ENCODE measurements at places on chromosomes 7 and 10.

DNA sequence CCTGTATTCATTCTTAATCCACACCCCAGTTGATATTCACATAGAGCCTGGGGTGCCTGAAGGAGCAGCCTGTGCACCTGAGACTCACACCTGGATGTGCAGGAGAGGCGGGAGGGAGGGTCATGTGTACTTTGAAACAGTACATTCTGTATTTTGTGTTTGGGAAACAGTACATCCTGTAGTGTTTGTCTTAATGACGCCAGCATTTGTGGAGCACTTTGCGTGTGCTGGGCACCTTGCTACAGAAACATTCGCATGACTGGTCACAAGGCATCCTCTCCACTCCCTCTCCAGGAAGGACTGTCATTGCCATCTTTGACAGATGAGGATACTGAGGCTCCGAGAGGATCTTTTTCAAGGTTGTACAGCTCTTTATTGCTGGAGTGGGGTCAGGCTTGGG is 132.1 kb downstream of the TACC2 start:
- no peak for DNase-seq

DNA sequence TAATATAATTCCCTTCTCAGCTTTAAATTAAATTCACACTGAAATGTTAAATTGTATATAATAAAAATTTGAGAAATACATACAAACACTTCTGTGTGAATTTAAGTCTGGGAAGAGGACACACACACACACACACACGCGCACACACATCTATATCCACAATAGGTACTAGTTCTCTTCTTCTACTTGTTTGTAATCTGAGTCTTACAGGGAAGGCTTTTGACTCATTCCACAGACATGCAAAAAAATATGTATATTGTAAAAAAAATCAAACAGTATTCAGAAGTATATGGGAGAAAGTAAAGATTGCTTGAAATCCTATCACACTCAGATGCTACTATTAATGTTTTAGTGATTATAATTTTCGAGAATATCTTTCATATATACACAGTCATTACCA is 276.2 kb downstream of the MDFIC start:
- no peak for DNase-seq

GRCh38 chr10:11118686-11119085 is 101.0 kb downstream of the CELF2 start:
- DNase-seq: no peak

DNA sequence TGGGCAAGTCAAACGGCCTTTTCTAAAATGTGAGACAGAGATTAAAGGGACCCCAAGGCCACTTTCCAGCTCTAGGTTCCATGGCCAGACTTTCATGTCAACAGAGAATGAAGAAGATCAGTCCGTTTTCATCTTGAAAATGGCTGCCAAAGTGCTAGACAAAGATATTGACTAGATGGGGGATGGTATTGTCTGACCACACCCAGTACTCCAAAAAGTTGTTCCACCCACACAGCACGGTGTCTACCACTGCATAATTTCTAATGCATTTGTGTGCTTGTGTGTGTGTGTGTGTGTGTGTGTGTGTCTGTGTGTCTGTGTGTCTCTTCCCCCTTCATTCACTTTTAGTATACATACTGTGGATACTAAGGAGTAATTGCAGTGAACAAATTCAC is 1.3 kb downstream of the COL1A2 start:
- no peak for DNase-seq

- DNase-seq: no peak
Measured at GRCh38 chr7:27966219-27966780, 214.3 kb downstream of the JAZF1 start.

- no peak for DNase-seq
Measured at GRCh38 chr10:110840225-110840922, 31.4 kb upstream of the PDCD4 start.

DNA sequence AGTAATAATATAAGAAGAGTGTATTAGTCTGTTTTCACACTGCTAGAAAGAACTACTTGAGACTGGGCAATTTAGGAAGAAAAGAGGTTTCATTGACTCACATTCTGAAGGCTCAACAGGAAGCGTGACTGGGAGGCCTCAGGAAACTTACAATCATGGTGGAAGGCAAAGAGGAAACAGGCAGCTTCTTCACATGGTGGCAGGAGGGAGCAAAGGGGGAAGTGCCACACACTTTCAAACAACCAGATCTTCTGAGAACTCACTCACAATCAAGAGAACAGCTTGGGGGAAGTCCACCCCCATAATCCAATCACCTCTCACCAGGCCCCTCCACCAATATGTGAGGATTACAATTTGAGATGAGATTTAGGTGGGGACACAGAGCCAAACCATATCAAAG is 212.5 kb upstream of the HDAC9 start:
- no peak for DNase-seq

DNA sequence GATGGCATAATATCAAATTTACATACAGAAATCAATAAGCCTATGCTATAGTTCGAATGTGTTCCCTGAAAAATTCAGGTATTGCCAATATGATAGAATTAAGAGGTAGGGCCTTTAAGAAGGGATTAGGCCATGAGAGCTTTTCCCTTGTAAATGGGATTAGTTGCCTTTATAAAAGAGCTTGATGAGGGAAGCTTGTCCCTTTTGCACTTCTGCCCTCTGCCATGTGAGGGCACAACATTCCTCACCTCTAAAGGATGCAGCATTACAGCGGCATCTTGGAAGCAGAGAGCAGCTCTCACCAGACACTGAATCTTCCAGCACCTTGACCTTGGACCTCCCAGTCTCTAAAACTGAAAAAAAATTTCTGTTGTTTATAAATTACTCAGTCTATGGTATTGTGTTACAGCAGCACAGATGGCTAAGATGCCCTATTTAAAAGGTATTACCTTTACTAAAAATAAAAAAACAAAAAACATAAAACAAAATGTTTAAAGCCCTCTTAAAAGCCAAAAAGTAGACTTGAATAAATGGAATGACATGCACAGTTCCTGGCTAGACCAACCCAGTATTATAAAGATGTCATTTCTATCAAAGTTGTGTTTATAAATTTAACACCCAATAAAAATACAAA is 909.6 kb downstream of the REEP3 start:
- no peak for DNase-seq

DNA sequence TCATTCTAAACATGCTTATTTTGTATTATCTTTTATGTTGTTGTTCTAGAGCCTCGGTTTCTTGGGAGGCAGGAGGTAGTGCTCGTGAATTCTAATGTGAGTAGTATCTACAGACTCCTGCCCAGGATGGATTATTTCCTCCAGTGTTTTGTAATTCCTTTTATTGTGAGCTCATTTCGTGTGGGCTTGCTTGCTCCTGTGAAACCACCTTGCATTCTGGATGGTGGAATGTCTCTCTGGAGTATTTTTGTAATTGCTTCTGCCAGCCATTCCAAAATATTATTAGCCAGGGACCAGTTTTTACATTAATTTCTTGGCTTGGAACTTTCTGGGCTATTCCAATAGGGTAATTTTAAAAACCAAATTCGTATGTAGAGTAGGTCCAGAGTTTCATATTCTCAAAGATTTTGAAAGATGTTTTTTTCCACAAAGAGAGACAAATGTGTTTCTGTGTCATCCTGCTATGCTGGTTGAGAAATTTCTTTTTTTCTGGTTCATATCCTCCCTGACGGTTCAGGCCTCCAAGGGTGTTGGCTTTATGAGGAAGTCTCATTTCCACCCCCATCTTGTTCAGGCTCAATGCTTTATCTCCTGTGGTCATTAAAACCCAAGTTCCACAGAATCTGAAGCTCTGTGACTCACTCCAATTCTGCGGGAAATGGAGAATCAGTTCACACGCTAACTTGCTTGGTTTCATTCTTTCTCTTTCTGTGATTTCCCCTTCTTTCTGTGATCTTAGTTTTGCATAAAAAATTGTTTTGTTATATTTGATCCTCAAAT is 41.7 kb upstream of the CALD1 start:
- no peak for DNase-seq

- DNase-seq: no peak
Measured at GRCh38 chr7:156693627-156694026, 53.1 kb downstream of the RNF32 start.

DNA sequence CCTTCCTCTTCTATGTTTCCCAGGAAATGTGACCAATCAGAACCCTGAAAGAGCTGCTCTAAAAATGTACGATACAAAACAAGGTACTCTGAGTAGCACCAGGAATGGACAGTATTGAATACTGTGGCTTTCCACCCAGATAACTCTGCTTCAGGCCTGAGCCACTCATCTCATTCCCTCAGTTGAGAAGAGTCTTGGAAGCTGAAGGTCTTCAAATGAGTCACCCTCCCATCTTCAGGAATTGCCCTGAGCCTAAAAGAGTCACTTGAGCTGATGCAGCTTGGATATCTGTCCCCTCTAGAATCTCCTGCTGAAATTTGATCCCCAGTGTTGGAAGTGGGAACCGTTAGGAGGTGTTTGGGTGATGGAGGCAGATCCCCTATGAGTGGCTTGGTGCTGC is 210.4 kb downstream of the DGKI start:
- no peak for DNase-seq

DNA sequence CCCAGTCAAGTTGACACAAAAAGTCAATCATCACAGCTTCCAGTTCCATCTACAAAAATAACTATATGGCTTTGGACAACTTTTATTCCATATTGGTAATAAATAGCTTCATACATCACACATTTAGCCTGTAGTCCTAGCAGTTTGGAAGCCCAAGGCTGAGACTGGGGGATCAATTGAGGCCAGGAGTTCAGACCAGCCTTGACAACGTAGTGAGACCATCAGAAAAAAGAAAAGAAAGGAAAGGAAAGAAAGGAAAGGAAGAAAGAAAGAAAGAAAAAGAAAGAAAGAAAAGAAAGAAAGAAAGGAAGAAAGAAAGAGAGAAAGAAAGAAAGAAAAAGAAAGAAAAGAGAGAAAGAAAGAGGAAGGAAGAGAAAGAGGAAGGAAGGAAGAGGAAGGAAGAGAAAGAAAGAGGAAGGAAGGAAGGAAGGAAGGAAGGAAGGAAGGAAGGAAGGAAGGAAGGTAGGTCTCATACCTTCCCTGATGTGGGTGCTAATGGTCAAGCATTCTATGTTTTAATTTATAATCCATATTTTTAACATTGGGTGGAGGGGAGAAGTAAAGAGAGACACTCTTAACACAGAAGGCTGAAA is 37.8 kb downstream of the CAV1 start:
- DNase-seq: no peak

- no peak for DNase-seq
Measured at GRCh38 chr10:86305521-86305920, 61.1 kb downstream of the GRID1 start.

Measured in CD4-positive, alpha-beta T cell (primary cell).